H9 (cell line): ENCODE measurements at places on chromosomes 1 and 21. TPM values are rescaled to one million over a fixed set of nuclear protein-coding genes. Genes with fewer than 3 reads are reported as not detected.

The KLF17 gene
- 0.09 TPM in 2 replicates for total RNA-seq

The OR2M3 gene
- total RNA-seq, result not detected in 2 replicates

The COL6A2 gene
- total RNA-seq, result 124 and 129 TPM in 2 replicates

The FAAH gene
- total RNA-seq, result 18.9 and 23.4 TPM in 2 replicates

DNA sequence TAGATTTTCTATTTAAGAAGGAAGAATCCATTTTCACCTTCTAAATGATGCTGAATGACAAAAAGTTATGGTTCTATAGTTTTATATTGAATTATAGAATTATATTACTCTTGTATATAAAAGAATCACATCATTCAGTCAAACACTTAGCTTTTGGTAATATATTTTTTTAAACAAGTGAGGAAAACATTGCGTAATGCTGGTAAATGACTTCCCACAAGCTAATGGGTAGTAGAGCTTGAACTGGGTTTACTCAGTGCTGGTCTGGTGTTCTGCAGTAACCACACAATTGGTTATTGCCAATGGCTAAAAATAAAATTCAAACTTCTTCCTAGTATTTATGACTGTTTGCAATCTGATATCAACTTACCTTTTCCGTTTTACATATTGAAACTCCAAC lies 10.6 kb upstream of the GIPC2 start:
- DNase-seq, result no peak

DNA sequence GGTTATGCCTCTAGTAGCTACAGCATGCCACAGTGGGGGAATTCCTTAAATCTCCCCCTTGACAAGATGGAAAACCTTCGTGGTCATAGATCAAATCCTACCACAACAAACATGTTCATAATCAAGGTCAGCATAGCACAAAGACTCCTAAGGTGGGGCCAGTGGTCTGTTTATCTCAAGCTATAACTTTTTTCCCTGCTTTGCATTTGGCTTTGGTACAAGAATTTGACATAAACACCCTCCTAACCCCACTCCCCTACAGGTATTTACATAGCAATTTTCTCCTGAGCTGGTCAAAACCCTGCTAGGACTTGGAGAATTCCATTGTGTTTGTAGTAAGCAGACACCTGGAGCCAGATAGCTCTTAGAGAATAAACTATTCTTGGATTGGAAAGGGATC lies 58.5 kb downstream of the HIVEP3 start:
- DNase-seq, result no peak

GRCh38 chr1:59094001-59094400 lies 202.9 kb upstream of the FGGY start:
- no peak for DNase-seq

The HIVEP3 gene
- 1.2 and 1.4 TPM in 2 replicates for total RNA-seq

The LENEP gene
- 1.4 and 2.8 TPM in 2 replicates for total RNA-seq

The TP73 gene
- total RNA-seq, result 4.7 and 4.9 TPM in 2 replicates

DNA sequence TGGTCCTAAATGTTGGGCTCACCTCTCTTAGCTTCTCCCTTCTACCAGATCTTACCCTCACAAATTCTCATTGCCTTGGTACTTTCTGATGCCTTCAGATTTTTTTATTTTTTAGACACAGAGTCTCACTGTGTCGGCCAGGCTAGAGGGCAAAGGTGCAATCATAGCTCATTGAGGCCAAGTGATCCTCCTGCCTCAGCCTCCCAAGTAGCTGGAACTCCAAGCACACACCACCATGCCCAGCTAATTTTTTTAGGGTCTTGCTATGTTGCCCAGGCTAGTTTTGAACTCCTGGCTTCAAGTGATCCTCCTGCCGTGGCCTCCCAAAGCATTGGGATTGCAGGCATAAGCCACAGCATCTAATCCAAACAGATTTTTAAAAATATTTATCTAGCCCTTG lies 69.4 kb downstream of the ZSWIM5 start:
- no peak for DNase-seq
